Nasal cavity respiratory epithelium epithelial cell of viscerocranial mucosa (primary cell): ENCODE measurements at places on chromosomes 13 and 19. TPM values are rescaled to one million over a fixed set of nuclear protein-coding genes. Genes with fewer than 3 reads are reported as not detected.

IGSF23 gene
- not detected in 2 replicates for total RNA-seq

SHC2 gene
- total RNA-seq = 0.34 and 3.3 TPM in 2 replicates

OVOL3 gene
- not detected in 2 replicates for total RNA-seq

RAB8A gene
- total RNA-seq = 67.3 and 91.3 TPM in 2 replicates

GZMM gene
- total RNA-seq = not detected in 2 replicates

MAP2K7 gene
- 15.4 and 20.9 TPM in 2 replicates for total RNA-seq

SLC27A5 gene
- 4.7 and 14.0 TPM in 2 replicates for total RNA-seq

GNG7 gene
- under 0.01 and 0.14 TPM in 2 replicates for total RNA-seq

TMPRSS9 gene
- total RNA-seq = not detected in 2 replicates

CLEC4M gene
- total RNA-seq = not detected in 2 replicates

GSX1 gene
- total RNA-seq = not detected in 2 replicates

ACER1 gene
- not detected in 2 replicates for total RNA-seq

NLRP12 gene
- under 0.01 and 0.07 TPM in 2 replicates for total RNA-seq

CD70 gene
- total RNA-seq = not detected in 2 replicates

FLT1 gene
- total RNA-seq = under 0.01 TPM in 1 of 2 replicates, not detected in the other

SYNGR4 gene
- total RNA-seq = not detected in 2 replicates

ZNF837 gene
- 1.6 and 2.7 TPM in 2 replicates for total RNA-seq

CRLF1 gene
- 6.5 TPM in 1 of 2 replicates, not detected in the other for total RNA-seq

IL4I1 gene
- 0.14 and 0.34 TPM in 2 replicates for total RNA-seq

NPHS1 gene
- total RNA-seq = not detected in 2 replicates

SHISA7 gene
- not detected in 2 replicates for total RNA-seq

TEX30 gene
- total RNA-seq = 9.0 and 20.2 TPM in 2 replicates

CDADC1 gene
- 5.5 and 8.2 TPM in 2 replicates for total RNA-seq

CLEC11A gene
- total RNA-seq = under 0.01 and 0.07 TPM in 2 replicates

SCEL gene
- total RNA-seq = 47.2 and 60.5 TPM in 2 replicates

TTC9B gene
- total RNA-seq = under 0.01 TPM in 1 of 2 replicates, not detected in the other

METTL21C gene
- not detected in 2 replicates for total RNA-seq

TPP2 gene
- 36.6 and 41.6 TPM in 2 replicates for total RNA-seq

PDX1 gene
- total RNA-seq = not detected in 2 replicates

LIM2 gene
- total RNA-seq = not detected in 2 replicates

CACNG8 gene
- under 0.01 TPM in 2 replicates for total RNA-seq

KL gene
- under 0.01 TPM in 1 of 2 replicates, not detected in the other for total RNA-seq

PTPRH gene
- total RNA-seq = 0.68 and 1.00 TPM in 2 replicates

CLEC17A gene
- total RNA-seq = not detected in 2 replicates

TSSK6 gene
- total RNA-seq = 3.6 and 4.4 TPM in 2 replicates

ZNF264 gene
- total RNA-seq = 31.8 and 62.3 TPM in 2 replicates

FAM216B gene
- total RNA-seq = not detected in 2 replicates
